Activated naive CD4-positive, alpha-beta T cell treated with anti-CD3 and anti-CD28 coated beads for 36 hours (primary cell): ENCODE measurements at places on chromosomes 3 and 15.

DNA sequence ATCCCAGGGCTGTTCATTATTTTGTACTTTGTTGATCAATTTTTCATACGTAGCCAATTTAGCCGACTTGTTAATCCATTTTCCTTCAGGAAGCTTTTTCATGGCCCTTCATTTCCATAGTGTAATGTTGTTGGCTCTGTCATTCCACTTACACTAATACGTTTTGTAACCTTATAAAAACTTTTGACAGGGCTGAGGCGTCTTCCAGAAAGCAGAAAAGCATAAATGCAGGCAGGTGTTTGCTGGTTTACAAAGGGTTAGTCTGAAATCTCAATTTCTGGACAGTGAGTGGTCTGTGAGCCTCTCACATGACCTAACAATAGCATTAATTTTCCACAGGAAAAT is 444.0 kb downstream of the OTOL1 start:
- DNase-seq, result no peak

DNA sequence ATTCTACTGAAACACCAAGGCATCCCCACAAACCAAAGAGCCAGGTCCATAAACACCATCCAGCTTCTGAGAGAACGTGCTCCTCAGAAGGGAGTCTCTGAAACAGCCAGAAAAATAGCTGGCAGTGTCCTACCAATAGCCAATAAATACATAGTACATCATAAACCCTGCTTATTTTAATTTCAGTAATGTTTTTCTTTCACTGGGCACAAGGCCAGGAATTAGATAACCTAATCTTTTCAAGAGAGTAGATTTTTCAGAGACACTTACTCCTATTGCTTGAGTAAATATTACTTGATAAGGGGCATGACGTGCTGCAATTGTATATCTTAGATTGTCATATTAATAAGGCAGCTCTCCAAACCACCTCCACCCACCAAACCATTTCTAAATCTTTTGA is 22.7 kb downstream of the GADL1 start:
- DNase-seq, result no peak

GRCh38 chr3:149333176-149333859 is at the start of gene TM4SF18:
Gene TM4SF18 (minus strand): TSS chr3:149333636. CDS start chr3:149333382, 254 bp downstream.
- DNase-seq, result no peak

DNA sequence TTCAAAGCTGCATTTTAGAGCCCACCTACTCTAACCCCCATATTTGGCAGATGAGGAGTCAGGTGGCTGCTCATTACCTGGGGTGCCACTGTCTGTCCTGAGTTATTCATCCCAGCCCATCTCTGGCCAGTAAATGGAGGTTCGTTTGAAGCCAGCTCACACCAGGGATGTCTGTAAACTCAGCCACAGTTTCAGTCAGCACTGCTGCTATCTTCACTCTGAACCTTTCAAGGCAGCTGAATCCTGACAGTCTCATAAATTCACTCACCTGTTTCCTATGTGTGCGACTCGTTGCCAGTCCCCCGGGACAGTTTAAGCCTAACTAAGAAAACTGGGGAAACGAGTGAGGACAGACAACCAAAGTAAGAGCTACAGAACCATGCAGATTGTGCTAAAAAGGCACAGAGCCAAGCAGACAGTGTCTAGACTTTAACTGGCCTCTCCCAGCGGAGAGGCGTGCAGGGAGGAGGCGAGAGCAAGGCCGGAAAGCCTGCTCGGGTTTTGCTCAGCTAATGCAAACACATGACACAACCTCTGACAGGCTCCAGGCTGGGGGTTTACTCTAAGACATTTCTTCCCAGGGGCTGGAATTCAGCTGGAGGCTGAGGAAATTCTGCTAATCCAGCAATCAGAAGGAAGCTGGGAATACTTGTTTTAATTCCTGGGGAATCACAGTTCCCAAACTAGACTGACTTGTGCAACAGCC is 12.0 kb downstream of the FSTL1 start:
- DNase-seq, result no peak

- DNase-seq, result no peak
These were observed 4.9 kb upstream of the FAM131A start for GRCh38 chr3:184332370-184333090.

- DNase-seq, result peak; percentile 72
These were observed at the start of the genes SNRPN and SNURF for GRCh38 chr15:24954783-24955530. Gene SNRPN (plus strand): TSS chr15:24954987. CDS start chr15:24974454, 19,467 bp downstream. Gene SNURF (plus strand): TSS chr15:24954987. CDS start chr15:24955049, 62 bp downstream.
